ENCODE measurements at places on chromosomes 6 and 20.
A peak's percentile ranks its signal among the peaks of the same experiment; 100 is the strongest.

GRCh38 chr6:162621246-162621645 is 106.3 kb downstream of the PRKN start:
- peak; percentile 22 for DNase-seq

DNA sequence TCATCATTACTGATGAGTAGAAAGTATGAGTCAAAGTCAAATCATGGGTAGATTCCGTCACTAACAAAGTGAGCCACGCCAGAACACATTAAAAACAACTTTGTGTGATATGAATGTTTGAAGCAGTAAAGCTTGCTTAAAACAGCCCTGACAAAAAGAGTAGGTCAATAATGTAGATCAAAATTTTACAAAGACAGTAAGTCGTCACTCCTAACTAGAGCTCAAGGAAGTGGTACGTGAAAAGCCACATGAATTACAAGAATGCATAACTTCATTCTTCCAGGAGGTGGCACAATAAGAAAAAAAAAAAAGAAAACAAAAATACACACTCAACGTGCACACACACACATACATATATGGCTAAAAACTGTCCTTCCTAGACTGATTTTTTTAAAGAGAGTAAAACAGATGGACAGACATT is 69.9 kb downstream of the HACE1 start:
- peak; percentile 41 for DNase-seq

DNA sequence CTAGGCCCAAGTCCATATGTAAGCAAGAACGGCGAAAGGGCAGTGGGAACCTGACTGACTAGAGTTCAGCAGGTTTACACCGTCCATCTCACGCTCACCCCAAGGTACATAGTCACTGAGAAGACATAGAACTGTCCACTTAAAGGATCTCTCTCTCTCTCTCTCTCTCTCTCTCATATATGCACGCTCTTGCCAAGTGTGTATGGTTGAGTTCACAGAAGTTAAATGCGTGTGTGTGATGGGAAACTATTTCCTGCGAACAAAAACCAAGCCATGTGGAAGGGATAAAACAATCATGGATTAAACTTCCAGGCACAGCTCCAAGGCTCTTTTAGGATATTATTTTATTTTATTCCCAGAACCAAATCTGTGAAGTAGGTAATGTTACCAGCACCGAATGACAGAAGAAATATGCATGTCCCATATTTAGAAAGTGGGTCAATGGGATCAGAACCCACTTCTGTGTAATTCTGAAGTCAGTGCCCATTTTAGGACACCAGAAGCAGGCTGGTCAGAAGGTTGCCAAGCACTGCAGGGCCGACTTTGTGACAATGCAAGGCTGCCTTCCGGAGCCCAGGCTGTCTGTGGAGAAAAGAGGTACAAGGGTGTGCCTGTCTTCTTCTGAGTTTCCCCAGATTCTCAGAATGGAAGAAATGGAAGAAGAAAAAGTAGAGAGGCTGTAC is 49.2 kb upstream of the MAP7 start:
- peak; percentile 52 for DNase-seq

DNA sequence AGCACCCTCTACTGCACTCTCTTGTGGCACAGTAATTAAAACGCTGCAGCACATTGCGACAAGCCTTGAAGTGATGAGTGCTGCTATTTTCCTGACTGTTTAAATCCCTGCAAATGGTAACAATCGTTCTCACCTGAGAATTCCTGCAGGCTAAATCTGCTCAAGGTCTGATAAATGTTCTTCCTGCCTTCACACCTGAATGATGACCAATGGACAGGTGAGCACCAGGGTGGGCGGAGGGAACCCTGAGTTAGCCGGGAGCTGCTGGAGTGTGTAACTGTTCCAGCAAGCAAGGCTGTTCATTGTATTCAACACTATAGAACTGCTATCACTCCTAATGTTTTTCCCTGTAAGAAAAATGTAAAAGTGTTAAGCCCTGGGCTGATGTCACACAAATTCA is 4.0 kb downstream of the DACT2 start:
- DNase-seq: no peak

DNA sequence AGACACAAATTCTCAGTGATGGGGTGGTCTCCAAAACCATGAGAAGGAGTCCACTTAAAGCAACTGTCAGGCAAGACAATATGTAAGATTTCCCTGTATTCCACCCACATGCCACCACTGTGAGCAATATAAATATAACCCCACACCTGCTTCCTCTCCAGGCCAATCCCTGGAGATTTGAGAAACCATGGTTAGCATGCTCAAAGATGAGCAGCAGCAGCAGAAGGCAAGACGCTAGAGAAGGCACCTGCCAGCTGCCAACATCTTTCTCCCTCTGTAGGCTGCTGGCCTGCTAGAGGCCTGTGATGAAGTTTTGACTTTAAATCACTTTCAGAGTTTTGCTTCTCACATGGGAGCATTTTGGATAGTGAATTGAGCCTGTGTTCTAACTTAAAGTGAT is 7.9 kb upstream of the SOD2 start:
- no peak for DNase-seq

DNA sequence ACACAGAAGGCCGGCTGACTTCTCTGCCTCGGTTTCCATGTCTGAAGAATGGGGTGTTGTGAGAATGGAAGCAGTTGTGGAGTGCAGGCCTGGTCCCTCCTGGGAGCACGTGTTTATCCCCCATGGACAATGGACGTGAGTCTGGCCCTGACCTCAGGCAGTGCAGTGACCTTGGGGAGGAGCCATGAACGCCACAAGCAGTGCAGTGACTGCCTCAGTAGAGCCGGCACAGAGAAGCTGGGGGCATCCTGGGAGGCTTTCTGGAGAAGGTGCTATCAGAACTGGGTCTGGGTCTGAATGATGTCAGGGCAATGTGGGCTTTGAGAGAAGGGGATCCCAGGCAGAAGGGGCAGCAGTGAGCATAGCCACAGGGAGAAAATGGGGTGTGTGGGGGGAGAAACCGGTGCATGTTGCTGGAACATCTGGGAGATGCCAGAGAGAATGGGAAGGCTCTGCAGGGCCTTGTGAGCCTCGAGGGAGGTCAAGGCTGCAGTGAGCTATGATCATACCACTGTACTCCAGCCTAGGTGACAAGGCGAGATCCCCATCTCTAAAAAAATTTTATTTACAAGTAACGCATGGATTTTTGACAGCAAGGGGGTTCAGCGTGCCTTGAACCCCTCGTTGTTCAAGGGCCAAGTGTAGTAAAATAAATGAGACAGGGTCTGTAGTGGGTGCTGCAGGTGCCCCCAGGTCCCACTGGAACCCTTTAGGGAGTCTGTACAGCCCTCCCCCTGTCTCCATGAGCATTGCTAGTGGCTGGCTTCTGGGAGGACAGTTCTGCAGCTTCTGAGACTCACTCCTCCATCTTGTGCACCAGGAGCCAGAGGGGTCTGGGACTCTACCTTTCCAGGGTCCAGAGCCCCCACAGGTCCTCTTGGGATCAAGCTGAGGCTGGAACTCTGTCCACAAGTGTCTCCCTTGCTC is 27.0 kb upstream of the ZBP1 start:
- DNase-seq: no peak

GRCh38 chr20:10067321-10067720 is 32.5 kb downstream of the ANKEF1 start:
- DNase-seq: no peak

- no peak for DNase-seq
Measured at GRCh38 chr20:39309458-39309857, 347.3 kb downstream of the DHX35 start.

GRCh38 chr20:47428164-47428563 is 71.7 kb upstream of the ZMYND8 start:
- no peak for DNase-seq
